ENCODE measurements at places on chromosomes 7 and 10.

GRCh38 chr7:42137941-42138340 is 99.1 kb downstream of the GLI3 start:
- DNase-seq, result no peak

DNA sequence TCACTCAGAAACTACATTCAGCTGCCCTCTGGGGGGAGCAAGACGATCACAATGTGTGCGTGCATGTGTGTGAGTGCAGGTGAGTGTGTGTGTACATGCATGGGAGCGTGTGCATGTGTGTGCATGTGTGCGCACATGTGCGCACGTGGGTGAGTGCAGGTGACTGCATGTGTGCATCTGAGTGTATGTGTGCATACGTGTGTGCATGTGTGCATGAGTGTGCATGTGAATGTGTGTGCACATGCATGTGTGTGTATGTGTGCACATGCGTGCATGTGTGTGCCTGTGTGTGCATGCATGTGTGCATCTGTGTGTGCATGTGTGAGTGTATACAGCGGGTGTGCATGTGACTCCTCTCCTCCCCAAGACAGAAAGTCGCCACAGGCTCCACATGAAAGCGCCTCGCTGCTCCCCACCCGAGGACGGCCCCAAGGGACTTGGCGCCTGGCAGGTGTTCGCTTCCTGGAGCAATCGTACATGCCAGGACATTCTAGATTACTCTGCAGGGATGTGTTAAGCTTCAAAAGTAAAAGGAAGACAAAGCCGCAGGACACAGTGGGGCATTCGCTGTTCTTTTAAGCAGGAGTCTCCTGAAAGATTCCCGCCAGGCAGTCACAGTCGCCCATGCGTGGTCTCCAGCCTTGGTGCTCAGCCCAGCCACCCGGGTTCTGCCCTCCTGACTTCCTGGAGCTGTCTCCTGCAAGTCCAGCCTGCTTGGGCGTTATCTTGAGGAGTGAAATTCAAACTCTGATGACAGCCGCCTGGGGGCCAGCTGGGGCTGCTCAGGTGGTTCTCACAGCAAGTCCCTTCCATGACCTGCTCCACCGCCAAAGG is 42.0 kb upstream of the ADGRA1 start:
- no peak for DNase-seq

- DNase-seq, result no peak
Observed at GRCh38 chr7:92824901-92825480, 11.4 kb downstream of the CDK6 start.

GRCh38 chr10:13970236-13970956 is 360.3 kb downstream of the FRMD4A start:
- no peak for DNase-seq

DNA sequence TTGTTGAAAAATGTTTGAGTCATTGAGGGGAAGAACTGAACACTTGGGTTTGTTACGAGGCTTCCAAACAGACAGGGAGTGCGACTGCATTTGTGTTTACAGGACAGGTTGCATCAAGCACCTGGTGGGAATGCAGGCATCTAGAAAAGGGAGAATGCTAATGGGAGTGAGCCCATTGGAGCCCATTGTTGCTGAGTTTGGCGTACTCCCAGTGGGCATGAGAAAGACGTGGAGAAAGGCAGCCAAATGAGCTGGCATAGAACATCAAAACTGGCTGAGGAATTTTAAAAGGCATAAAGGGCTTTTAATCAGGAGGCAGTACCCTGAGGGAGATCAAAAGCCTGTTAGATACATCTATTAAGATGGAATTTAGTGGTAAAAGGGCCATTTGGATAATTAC is 171.6 kb upstream of the NPSR1 start:
- no peak for DNase-seq

DNA sequence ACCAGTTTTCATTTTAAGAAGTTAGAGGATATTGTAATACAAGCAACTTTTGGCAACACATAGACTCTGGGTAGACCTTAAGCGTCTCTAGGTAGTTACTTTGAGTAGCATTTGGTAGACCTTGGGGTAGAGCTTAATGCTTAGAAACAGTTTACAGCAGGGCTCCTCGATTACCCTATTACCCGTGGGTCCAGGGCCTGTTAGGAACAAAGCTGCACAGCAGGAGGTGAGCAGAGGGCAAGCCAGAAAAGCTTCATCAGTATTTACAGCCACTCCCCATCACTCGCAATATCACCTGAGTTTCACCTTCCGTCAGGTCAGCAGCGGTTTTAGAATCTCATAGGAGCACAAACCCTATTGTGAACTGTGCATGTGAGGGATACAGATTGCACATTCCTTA is 173.5 kb downstream of the TSPAN12 start:
- DNase-seq, result no peak

DNA sequence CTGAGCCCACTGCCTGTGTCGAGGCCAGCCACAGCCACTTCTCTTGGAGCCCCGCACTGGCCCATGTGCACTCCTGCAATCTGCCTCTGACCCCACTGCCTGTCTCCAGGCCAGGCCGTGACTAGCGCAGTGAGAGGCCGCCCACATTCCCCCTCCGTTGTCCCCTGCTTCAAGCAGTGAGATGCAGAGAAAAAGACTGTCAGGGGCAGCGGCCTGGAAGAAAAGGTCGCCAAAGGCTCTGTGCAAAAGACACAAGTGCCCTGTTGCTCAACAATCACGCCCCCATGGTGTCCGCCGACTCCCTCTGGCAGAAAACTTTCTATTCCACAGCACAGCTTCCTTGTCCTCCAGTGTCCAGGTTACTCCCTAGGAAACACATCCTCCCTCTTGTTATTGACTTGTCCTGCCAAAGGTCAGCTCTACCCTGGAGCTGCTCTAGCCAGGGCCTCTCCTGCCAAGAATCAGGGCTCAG is 9.9 kb downstream of the FAM131B start:
- no peak for DNase-seq

DNA sequence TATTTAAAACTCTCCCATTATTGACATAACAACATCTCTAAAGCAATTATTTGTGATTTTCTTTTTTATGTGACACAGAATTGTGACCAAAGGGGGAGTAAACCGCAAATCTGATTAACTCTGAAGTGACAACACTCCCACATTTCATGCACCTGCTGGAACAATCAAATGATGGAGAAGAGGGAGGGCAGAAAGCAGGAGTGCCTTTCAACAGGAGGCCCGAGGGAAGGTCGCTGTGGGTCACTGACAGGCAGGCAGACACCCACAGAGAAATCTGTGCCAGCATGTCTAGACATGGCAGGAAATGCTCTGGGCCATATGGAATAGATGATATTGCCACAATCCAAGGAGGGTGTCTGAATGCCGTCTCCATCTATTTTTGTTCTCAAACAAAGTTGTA is 247.3 kb downstream of the DOCK4 start:
- no peak for DNase-seq

All from activated CD8-positive, alpha-beta memory T cell treated with anti-CD3 and anti-CD28 coated beads, Interleukin-2, amount 50 U/mL, for 48 hours (primary cell).